Stimulated activated CD4-positive, alpha-beta T cell treated with anti-CD3 and anti-CD28 coated beads, Interleukin-12 subunit alpha, Interleukin-12 subunit beta, amount 100 ng/mL, for 24 hours (primary cell): ENCODE measurements at places on chromosomes 1 and 21.

GRCh38 chr21:40053007-40053406, 185.8 kb downstream of the PCP4 start:
- no peak for DNase-seq

GRCh38 chr21:27257908-27258556, 291.1 kb upstream of the ADAMTS5 start:
- DNase-seq, result no peak

- no peak for DNase-seq
Measured at GRCh38 chr1:68293122-68293521, 60.8 kb upstream of the WLS start.

GRCh38 chr1:74822851-74823401, 90.0 kb downstream of the TYW3 start:
- DNase-seq, result no peak

DNA sequence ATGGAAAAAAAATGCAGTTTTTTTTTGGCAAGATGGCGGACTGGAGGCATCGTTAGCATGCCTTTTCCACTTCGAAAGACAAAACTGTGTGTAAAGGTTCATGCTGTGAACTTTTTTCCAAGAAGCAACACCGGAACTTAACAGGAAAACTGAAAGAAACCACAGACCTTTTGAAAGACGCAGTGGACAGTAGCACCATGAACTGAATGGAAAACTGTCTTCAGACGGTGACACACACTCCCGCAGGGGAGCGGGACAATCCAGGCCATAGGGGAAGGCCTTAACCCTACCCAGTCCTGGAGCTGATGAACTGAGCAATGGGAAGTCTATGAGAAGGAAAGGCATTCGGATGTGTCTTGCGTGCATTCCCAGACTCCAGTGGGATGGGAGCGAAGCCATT, 54.9 kb downstream of the NEK7 start:
- DNase-seq, result no peak

- no peak for DNase-seq
Measured at GRCh38 chr21:44822484-44823178, 4.8 kb upstream of the SUMO3 start.

GRCh38 chr1:224432672-224433040, 1.9 kb downstream of the WDR26 start:
- no peak for DNase-seq

- DNase-seq, result no peak
Measured at GRCh38 chr1:180933141-180933540, 20.4 kb downstream of the KIAA1614 start.

- no peak for DNase-seq
Measured at GRCh38 chr21:25929856-25930520, 195.2 kb downstream of the GABPA start.

DNA sequence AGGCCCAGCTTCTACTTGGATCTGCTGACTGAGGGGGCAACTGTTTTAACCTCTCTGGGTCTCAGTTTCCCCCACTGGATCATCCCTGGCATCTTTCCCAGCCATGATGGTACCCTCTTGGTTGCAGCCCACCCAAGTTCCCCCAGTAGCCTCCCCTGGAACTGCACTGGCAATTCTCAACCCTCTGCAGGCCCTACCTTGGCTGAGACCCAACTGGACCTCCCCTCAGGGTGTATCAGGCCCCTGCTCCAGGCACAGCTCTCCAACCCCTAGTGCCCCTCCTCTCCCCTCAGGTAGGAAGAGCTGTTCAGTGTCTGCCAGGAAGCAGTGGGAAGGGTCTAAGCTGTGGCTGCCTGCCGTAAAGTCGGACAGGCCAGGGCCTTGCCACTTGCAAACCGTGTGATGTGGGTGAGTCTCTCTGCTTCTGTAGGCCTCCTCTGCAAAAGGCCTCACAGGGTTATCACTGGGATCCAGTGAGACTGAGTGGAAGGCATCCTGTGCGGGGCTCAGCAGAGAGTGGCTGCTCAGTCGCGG, 32.1 kb downstream of the RHBG start:
- no peak for DNase-seq

GRCh38 chr21:36355868-36356267, 29.3 kb upstream of the CHAF1B start:
- no peak for DNase-seq

- DNase-seq, result no peak
Measured at GRCh38 chr1:224683936-224684335, 67.8 kb downstream of the CNIH3 start.

DNA sequence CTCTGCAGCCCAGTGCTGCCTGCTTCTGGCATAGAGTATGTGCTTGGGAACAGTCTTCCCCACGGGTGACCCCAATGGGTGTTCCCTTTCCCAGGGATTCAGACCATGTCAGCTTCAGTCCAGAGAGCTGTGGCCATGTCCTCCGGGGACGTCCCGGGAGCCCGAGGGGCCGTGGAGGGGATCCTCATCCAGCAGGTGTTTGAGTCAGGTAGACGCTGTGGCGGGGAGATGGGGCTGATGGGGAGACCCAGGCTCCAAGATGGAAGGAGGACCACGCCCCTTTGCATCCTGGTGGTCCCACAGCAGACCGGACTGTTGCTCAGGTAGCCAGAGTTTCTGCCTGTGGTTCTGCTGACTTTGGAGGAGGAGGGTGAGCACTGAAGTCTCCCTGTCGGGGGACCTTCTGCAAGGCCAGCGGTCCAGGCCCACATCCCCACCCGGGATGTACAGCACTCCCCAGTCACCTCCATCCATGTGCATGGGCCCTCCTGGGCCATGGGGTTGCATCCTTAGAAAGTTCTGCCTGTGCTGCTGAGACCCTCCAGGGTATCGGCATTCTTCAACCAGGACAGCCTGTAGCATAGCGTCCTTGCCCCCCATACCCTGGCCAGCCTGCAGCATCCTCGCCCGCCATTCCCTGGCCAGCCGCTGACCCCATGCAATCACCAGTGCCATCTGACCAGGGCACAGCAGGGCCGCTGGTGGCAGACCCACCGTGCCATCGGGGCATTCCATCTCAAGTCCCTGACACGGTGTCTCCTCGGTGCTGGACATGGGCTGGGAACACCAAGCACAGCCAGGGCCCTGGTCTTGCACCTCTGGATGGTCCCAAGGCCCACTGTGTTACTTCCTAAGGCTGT, 2.8 kb downstream of the AIRE start:
- no peak for DNase-seq

DNA sequence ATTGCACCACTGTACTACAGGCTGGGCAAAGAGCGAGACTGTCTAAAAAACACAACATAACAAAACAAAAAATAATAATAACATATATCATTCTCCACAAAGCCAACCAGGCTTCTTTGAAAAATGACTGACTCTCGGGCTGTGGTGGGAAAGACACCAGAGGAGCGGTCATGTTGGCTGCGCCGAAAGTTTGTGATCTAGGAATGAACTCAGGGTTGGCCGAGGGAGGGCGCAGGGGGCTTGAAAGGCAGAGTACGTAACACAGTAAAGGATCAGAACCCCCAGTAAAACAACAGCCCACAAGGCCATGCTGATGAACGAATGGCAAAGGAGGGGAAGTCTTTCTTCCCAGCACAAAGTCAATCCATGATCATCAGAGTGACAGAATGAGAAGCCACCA, 4.7 kb downstream of the SLC35E2B start:
- DNase-seq, result no peak

DNA sequence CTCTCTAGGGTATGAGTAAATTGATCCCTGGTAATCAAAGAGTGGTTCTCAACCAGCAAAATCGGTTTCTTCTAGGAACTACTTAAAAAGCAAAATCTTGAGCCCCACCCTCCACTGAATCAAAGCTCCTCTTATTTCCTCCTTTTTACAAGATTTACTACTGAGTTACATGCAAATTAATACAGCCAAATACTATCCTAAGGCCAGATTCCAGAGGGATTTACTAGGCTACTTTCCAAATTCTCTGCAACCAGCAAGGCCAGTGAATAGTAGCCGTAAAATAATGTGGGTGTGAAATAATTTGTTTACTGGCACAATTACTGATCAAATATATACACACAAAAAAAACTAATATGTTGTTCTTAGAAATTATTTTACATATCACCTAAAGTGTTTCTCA, 1583.8 kb downstream of the NCAM2 start:
- DNase-seq, result no peak

DNA sequence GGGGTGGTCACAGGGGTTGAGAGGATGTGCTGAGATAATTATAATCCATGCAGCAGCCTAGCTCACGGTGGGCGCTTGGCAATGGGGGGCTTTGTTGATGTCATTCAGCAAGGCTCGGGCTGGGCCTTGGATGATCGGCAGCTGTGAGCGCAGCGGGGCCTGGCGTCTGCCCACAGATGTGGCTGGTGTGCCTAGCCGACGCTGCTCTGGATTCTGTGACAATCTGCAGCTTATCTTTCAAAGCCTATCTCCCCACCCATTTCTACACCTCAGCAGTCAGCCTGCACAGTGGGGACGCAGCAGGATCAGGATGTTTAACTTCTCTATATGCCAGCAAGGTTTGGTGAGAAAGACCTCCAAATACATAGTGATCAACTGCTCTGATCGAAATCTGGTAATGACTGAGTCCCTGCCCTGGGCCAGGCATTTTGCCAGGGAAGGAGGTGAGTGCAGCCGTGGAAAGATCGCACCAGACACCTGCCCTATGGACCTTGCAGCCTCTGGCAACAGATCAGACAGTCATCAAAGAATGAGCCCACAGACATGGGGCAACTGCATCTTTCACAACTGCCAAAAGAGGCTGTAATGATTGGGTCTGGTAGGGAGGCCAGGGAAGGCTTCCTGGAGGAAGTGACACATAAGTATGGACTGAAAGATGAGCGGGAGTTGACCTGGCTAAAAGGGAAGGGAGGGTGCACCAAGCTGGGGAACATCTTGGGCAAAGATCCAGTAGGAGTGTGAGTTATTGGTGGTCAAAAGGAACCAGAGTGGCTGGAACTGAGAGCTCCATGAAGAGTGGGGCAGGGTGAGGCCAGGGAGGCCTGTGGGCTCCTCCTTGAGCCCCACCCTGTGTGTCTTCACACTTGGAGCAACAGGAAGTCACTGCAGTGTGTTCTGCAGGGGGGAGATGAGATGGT, 35.3 kb downstream of the EPHB2 start:
- DNase-seq, result no peak

GRCh38 chr21:44965251-44966022, 25.6 kb downstream of the SLX9 start:
- peak; percentile 20 for DNase-seq

DNA sequence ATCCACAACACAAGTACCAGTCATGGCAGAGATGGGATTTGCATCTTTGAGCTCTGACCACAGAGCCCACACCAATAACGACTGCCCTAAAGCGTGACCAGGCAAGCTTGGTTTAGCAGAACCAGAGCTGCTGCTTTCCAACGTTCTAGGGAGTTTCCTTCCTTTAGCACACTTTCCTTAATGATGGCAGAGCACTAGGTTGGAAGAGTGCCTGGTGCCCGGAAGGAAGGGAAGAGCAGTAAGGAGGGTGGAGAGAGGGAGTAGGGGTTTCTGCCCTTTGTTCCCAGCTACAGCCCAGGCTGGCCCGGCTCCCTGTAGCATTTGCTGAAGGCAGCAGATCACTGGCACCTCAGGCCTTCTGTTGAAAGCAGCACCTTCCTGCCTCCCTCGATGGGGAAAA, 6.1 kb upstream of the EVA1C start:
- DNase-seq, result no peak

- no peak for DNase-seq
Measured at GRCh38 chr1:12398479-12398878, 168.6 kb downstream of the VPS13D start.

DNA sequence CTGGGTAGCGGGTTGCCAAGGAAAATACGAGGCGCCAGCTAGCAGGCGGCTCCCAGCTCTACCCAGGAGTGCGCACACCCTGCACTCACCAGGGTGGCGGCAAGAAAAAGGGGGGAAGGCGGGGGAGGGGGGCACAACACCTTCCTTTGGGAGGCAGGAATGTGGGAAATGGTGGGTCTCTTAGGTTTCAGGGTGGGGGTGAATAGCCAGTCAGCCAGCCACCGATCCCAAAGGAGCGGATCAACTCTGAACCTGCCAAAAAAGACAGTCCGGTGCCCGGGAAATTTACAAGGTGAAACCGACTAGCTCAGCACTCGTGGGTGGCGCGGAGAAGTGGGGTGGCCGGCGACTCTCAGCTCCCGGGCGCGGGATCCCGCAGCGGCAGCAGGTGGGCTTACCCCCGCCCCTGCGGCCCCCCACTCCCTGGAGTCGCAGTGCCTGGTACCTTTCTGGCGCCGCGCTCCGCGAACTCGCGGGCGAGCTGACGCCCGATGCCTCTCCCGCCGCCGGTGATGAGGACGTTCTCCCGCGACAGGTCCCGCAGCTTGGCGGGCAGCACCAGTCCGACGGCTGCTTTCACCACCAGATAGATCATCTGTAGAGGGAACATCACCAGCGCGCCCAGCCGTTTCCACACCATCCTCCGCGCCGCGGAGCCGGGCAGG, 1.2 kb downstream of the DHRS3 start:
- no peak for DNase-seq

DNA sequence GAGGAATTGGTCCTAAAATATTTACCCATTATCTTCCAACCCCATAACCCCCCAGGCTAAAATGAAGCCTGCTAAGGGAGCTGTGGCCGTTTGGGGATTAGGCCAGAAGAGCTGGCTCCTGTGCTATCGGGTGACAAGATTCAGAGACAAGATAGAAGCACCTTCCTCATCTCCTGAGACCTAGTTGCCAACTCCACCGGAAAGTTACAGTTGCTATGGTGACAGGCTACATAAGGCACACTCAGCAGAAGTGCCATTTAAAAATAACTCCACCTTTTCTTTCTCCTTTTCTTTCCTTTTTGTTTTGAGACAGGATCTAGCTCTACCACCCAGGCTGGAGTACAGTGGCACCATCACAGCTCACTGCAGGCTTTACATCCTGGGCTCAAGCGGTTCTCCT, 43.6 kb upstream of the ROR1 start:
- DNase-seq, result no peak

DNA sequence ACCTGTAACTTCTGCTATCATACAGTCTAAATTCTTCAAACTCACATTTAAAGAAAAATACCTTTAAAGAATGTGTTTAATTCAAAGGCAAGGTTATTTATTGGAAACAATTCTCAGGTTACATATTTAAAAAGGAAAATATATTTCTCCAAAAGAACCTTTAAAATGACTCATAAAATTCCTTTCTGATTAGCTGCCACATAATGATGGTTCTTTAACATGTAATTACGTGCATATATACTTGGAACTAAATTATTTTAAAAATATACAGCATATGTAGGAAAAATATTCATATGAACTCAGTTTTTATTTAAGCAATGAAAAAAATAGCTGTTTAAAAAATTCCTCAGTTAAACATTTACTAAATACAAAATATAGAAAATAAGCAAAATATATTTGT, 173.6 kb downstream of the COP1 start:
- no peak for DNase-seq

GRCh38 chr1:227268943-227269342, 49.3 kb downstream of the CDC42BPA start:
- DNase-seq, result no peak

GRCh38 chr1:33762109-33762830, 101.6 kb upstream of the HMGB4 start:
- no peak for DNase-seq

DNA sequence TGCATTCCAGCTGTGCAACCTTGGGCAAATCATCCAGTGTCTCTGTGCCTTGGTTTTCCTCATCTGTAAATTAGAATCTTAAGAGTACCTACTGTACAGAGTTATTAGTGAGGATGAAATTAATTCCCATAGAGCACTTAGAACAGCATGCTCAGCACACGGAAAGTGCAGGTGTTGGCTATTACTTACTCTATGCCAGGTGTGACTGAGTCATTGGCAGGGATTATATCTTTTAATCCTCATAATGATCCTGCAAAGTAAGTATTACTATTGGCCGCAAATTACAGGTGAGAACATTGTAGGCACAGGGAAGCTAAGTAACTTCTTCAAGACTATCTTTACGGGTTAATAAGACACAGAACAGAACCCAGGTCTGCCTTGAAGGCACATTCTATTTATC, 6.3 kb upstream of the UBE2U start:
- no peak for DNase-seq

- DNase-seq, result peak; percentile 35
Measured at GRCh38 chr1:207454046-207454964, at the start of gene CR2. Gene CR2 (plus strand): TSS chr1:207454328. CDS start chr1:207454419, 91 bp downstream.
